ENCODE measurements at places on chromosomes 5 and 9. TPM values are rescaled to one million over a fixed set of nuclear protein-coding genes. Genes with fewer than 3 reads are reported as not detected.
A peak's percentile ranks its signal among the peaks of the same experiment; 100 is the strongest.

- peak; percentile 67 for DNase-seq
These were observed 51.2 kb upstream of the TESK1 start for GRCh38 chr9:35553670-35554543.

The PLPP7 gene
- polyA plus RNA-seq = 2.4 TPM

DNA sequence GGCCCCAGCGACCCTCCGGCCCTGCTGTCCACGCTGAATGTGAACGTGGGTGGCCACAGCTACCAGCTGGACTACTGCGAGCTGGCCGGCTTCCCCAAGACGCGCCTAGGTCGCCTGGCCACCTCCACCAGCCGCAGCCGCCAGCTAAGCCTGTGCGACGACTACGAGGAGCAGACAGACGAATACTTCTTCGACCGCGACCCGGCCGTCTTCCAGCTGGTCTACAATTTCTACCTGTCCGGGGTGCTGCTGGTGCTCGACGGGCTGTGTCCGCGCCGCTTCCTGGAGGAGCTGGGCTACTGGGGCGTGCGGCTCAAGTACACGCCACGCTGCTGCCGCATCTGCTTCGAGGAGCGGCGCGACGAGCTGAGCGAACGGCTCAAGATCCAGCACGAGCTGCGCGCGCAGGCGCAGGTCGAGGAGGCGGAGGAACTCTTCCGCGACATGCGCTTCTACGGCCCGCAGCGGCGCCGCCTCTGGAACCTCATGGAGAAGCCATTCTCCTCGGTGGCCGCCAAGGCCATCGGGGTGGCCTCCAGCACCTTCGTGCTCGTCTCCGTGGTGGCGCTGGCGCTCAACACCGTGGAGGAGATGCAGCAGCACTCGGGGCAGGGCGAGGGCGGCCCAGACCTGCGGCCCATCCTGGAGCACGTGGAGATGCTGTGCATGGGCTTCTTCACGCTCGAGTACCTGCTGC lies 839 bp downstream of the KCNV2 start:
- no peak for DNase-seq

The PPP3R2 gene
- polyA plus RNA-seq = 0.10 TPM

DNA sequence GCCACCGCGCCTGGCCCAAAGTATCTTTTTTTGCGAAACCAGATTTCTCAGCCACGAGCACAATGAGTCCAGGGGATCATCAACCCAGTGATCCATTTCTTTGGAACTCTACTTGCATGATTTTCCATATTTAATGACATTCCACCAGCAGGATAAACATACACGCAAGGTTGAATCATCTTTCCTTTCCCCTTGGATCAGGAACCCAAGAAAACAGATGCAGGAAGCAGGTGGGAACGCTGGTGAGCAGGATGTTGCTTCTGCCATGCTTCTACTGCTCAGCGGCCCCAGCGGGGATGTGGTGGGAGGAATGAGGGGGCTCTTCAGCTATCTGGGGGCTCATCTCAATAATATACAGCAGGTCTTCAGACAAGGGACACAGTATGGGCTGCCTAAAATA lies 118.2 kb downstream of the SEC61B start:
- DNase-seq = no peak

DNA sequence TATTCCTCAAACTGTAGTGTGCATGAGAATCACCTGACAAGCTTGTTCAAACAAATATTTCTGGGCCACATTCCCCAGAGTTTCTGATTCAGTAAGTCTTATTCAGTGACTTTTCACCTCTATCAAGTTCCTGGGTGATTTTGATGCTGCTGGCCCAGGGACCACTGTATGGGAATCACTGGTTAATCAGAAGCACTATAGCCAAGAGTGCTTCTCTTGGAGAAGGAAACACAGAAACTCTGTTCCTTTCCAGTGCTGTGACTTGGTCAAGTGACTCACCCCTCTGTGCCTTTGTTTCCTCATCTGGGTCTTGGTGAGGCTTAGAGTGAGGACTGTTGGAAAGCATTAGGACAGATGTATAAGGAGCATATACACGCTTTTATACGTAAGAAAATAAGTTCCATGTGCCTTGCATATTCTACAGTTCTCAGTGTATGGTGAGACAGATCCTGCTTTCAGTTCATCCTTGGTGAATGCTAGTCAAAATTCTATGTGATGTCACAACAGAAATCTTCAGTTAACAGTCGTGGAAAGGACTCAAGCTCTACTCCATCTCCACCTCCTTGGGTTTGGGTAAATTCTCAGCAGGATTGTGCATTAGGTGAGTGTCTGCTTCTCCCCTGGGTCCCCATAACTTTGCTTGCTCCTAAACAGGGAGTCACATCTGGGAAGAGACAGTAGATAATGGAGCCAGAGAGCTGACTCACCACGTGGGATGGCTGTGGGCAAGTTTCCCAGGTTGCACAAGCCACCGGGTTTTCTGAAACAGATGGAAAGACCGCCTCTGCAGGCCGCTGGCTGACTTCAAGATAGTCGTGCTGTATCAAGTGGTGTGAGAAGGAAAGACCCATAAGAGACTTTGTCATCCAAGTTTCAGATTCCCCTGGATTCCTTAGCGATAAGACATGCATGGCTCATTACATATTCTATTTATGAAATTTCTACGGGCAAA lies 117.0 kb downstream of the NXNL2 start:
- DNase-seq = no peak

The PCSK5 gene
- 18.7 TPM for polyA plus RNA-seq

The DOCK2 gene
- polyA plus RNA-seq = 2.1 TPM

GRCh38 chr5:6410421-6410820 lies 32.1 kb upstream of the MED10 start:
- no peak for DNase-seq

GRCh38 chr5:97076098-97076497 lies 66.3 kb downstream of the LIX1 start:
- no peak for DNase-seq

The PCAT7 gene
- 0.31 TPM for polyA plus RNA-seq

- DNase-seq = no peak
These were observed 109.4 kb upstream of the MVB12B start for GRCh38 chr9:126217250-126217653.

- no peak for DNase-seq
These were observed 128.5 kb upstream of the FAM174A start for GRCh38 chr5:100406640-100407039.

- DNase-seq = no peak
These were observed 121.1 kb downstream of the ADCY2 start for GRCh38 chr5:7517006-7517405.

- no peak for DNase-seq
These were observed 10.4 kb upstream of the F2R start for GRCh38 chr5:76705574-76705973.

GRCh38 chr9:5611321-5612184 lies 17.4 kb upstream of the RIC1 start:
- no peak for DNase-seq

GRCh38 chr5:126600631-126601511 lies at the start of gene PHAX:
Gene PHAX, plus strand, starts transcription at chr5:126600947. Its CDS starts 16 bp downstream, at chr5:126600963.
- DNase-seq = peak; percentile 84

GRCh38 chr5:176447591-176447977 lies 601 bp upstream of the FAF2 start:
- no peak for DNase-seq

- no peak for DNase-seq
These were observed 5.3 kb downstream of the ATOSB start for GRCh38 chr9:35110327-35110761.

The LCNL1 gene
- 0.36 TPM for polyA plus RNA-seq

DNA sequence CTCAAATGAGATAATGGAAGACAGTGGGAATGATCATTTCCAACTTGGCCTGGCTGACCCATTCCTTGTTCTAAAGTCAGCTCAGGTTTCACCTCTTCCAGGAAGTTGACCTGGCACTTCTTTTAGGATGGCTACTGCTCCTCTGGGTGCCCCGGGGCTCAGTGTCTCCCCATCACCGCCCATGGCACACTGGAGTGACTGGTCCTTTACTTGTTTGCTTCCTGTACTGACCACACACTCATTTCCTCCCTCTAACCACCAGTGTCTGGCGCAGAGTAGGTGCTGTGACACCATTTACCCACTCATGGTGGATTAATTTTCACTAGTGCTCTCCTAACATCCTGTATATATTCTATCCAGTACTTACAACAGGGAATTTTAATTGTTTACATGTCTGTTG lies 183.5 kb downstream of the CDK5RAP2 start:
- no peak for DNase-seq

DNA sequence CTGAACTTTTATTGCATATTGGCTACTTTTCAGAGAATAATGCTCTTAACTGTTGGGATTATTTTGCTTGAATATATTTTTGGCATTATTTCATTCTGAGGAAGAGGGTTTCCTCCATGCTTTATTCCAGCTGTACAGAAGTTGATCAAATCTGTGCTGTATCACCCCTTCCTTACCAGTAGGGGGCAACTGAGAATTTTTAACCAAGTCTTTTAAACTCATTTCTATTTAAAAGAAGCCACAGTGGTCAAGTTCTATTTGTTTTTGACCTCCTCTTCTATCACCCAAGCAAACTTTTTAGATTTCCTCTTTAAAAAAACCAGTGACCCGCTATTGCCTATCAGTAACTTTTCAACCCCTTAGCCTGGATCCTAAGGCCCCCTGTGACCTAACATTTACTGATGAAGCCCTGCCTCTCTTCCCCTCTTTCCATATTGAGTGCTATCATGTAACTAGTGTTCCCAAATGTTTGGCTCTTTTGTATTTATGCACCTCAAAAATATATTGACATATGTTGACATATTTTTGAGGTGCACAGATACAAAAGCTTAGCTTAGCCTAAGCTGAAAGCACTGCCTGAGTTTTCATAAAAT lies 80.6 kb downstream of the FBXO4 start:
- DNase-seq = no peak

DNA sequence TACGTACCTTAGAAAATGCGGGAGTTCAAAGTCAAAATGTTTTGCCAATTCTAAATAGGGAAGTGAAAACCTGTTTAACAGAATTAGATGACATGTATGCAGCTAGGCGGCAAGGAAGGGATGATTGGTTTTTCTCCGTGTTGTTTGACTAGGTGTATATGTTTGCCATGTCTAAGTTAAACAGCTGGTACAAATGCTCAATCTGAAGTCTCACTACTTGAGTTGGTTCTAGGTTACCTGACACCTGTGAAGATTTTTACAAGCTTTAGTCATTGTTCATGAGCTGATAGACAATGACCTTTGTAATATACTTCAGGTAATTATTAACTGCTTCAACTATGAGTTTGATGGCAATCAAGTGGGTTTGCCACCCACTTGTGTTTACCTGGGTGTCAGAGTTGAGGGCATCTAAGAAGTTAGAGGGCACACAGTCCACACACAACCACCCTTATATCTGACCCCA lies 74.3 kb downstream of the SLC44A1 start:
- no peak for DNase-seq

The KCNV2 gene
- 0.26 TPM for polyA plus RNA-seq
